Endothelial cell of umbilical vein (primary cell): ENCODE measurements at places on chromosomes 6 and 20. TPM values are rescaled to one million over a fixed set of nuclear protein-coding genes. Genes with fewer than 3 reads are reported as not detected.

The DXO gene
- 18.0 and 20.7 TPM in 2 replicates for total RNA-seq

The HSPA12B gene
- 3.4 and 6.6 TPM in 2 replicates for total RNA-seq

The IL17A gene
- not detected in 2 replicates for total RNA-seq

The FNDC11 gene
- 0.51 and 0.71 TPM in 2 replicates for total RNA-seq

The RALGAPA2 gene
- 39.7 and 46.8 TPM in 2 replicates for total RNA-seq

The LHFPL5 gene
- total RNA-seq: not detected in 2 replicates

The CCDC170 gene
- total RNA-seq: 0.07 and 0.53 TPM in 2 replicates

The PKIB gene
- total RNA-seq: not detected in 2 replicates

The BMP6 gene
- 221 and 234 TPM in 2 replicates for total RNA-seq

The TRIM10 gene
- not detected in 2 replicates for total RNA-seq

The KIAA0408 gene
- total RNA-seq: not detected in 2 replicates

The FRS3 gene
- total RNA-seq: 4.4 and 5.3 TPM in 2 replicates
